ENCODE measurements at places on chromosomes 11 and 22.

DNA sequence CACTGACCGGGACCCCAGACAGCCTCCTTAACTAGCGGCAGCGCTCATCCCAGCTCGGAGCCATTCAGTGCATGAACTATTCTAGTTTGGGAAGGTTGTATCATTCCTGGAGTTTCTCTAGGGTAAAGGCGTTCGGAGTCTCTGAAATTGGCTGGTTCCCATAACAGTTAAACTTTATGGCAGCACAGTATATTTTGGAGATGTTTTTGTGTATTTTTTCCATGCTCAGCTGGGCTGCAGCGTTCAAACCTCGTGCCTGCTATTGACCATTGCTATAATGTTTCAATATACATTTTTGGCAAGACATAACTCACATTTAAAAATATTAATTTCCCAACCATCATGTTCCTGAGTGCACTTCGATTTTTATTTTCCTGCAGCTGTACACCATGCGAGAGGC, 169.7 kb downstream of the ST3GAL4 start:
- no peak for DNase-seq

- DNase-seq, result no peak
Measured at GRCh38 chr11:72174302-72175070, 17.5 kb upstream of the FOLR1 start.

DNA sequence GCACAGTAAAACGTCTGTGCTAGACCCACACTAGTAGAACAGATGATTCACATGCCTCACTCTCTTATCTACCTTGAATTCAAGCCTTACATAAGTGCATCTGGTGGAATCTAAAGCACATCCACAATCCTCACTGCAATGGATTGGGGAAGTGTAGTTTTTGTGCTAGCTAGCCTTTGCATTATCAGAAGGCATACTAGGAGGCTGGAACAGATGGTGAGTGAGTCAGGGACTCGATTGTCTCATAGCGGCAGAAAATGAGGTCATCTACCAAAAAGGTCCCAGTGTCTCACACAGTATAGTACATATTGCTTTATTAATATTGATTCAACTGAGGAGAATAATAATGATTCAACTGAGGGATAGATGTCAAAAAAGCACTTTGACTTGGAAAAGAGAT, 9.3 kb downstream of the MSANTD4 start:
- no peak for DNase-seq

- DNase-seq, result no peak
Measured at GRCh38 chr11:36753960-36754359, 155.9 kb upstream of the RAG2 start.

GRCh38 chr11:83948200-83948599, 662.0 kb upstream of the CCDC90B start:
- DNase-seq, result no peak

DNA sequence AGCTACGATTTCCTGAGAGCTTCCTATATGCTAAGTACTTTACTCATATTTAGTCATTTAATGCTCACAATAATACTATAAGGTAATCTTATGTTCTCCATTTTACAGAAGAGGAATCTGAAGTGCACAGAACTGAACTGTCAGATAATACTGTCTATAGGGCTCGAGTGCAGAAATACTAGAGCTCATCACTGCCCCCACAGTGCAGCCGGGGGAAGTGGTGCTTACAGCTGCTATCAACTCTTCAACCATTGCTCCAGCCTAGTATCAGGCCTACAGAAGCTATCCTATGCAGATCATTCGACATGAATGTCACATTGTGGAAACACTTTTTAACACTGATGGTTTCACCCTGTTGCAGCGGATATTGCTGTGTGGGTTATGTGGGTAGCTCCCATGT, 929.9 kb downstream of the NTM start:
- no peak for DNase-seq

All from GF-D8 (cell line).